Pulmonary artery endothelial cell (primary cell): ENCODE measurements at places on chromosomes 6 and 20. TPM values are rescaled to one million over a fixed set of nuclear protein-coding genes. Genes with fewer than 3 reads are reported as not detected.

The MUCL3 gene
- total RNA-seq: not detected in 2 replicates

The SLC26A8 gene
- total RNA-seq: under 0.01 TPM in 1 of 2 replicates, not detected in the other

The PKIB gene
- total RNA-seq: 0.13 TPM in 1 of 2 replicates, not detected in the other

The ZBTB12 gene
- total RNA-seq: 3.5 and 5.2 TPM in 2 replicates

The MAPK14 gene
- total RNA-seq: 59.4 and 69.6 TPM in 2 replicates

The OPN5 gene
- not detected in 2 replicates for total RNA-seq

The CYP21A2 gene
- total RNA-seq: not detected in 2 replicates

The TRIM15 gene
- total RNA-seq: not detected in 2 replicates

The HCK gene
- total RNA-seq: not detected in 2 replicates

The HTR1E gene
- total RNA-seq: not detected in 2 replicates

The TRAM2 gene
- 61.2 and 81.8 TPM in 2 replicates for total RNA-seq

- peak; percentile 45 for DNase-seq
These were observed 42.9 kb upstream of the MAP7 start for GRCh38 chr6:136592930-136593673.

- no peak for DNase-seq
These were observed 72.2 kb downstream of the SLC22A3 start for GRCh38 chr6:160420253-160420968.

DNA sequence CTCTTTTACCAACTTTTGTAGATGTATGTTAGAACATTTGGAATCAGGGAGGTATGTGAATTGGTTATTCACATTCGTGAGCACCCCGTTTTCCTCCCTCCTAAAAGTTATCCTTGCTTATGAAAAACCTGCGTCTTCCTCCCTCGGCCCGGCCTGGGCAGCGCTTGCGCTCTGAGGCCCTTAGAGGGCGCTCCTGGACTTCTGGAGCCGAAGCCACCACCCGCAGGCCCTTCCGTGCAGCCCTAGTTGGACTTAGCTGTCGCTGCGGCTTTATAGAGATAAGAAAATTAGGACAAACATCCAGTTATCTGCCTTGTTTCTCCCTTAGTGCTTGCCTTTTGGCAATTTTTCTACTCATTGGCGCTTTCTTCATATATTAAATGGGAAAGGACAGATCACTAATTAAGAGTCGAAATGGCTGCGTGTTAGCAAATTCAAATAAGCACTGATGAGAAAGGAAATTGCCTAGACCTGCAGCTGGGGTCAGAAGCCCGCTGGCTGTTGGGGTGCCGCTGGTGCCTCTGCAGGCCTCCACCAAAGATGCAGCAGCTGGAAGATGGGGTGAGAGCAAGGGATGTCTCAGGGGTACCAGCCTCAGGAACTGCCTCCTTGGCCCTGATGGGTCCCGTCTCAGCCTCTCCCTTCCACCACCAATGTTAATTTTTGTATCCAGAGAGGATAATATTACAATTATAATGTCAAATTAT is 5.2 kb downstream of the FNDC1 start:
- peak; percentile 15 for DNase-seq

GRCh38 chr6:150929416-150929815 is 63.9 kb downstream of the MTHFD1L start:
- no peak for DNase-seq

DNA sequence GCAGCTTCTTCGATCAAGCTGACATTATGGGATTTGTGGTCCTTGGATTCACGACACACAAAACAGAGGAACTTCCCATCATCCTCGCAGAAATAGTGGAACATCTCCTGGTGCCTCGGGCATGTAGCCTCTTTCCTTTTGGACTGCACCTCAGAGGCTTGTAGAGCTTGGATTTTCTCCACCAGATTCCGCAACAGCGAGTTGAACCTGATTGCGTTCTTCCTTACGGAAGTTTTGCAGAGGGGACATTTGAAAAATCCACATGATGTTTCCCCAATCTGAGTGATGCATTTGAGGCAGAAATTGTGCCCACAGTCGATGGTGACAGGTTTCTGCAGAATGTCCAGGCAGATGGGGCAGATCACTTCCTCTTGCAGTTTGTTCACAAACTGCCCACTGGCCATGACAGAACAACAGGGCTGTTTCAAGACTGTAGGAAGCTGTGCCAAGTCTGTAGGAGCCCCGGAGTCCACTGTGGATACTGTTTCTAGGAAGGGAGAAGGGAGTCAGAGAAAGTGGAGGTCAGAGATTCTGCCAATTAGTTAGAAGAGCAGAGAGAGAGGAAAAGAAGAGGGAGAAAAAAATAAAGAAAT is 392 bp downstream of the TRIM31 start:
- DNase-seq: no peak

- DNase-seq: peak; percentile 81
These were observed 6.3 kb downstream of the OSER1 start for GRCh38 chr20:44204156-44204831.

GRCh38 chr6:54655162-54655561 is 191.4 kb upstream of the FAM83B start:
- DNase-seq: no peak

DNA sequence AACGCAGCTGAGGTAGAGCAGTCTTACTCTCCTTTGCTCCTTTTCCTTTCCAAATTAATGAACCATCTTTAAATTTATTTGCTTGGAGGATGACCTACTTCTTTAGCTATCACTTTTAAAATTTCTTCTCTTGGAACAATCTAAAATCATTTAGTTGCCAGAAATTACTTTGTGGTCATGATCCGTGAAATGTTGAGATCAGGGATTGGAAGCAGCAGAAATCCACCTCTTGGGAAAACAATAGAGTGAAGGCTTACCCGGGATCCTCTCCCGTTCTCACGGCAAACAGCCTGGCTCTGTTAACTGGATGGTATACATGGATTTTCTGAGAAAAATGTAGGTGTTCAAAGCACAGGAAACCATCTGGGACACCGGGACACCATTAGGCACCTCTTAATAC is 7.7 kb downstream of the AKAP12 start:
- no peak for DNase-seq

GRCh38 chr6:64062960-64063683 is 427.5 kb downstream of the PHF3 start:
- no peak for DNase-seq

DNA sequence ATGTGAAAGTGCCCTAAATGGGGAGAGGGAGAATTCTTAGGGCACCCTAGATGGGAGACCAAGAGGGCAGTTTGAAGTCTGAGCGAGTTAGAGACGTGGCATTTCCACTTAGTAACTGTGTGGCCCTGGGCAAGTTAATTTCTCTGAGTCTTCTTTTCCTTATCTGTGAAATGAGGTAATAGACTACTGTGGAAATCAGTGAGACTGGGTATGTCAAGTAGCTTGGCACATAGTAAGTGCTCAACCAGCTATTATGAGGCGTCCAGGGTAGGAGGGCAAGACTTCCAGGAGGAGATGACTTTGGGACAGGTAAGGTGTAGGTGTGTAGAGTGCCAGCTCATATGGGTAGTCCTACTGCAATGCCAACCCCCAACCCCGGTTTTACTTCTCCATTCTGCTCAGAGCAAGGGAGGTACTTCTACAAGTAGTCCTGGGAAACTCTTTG is 770 bp downstream of the KIF3B start:
- DNase-seq: no peak

- no peak for DNase-seq
These were observed 27.4 kb downstream of the STX11 start for GRCh38 chr6:144177726-144178125.

GRCh38 chr6:14544666-14545065 is 427.1 kb downstream of the CD83 start:
- DNase-seq: no peak

GRCh38 chr6:108993876-108994275 is 100.8 kb downstream of the SESN1 start:
- no peak for DNase-seq

DNA sequence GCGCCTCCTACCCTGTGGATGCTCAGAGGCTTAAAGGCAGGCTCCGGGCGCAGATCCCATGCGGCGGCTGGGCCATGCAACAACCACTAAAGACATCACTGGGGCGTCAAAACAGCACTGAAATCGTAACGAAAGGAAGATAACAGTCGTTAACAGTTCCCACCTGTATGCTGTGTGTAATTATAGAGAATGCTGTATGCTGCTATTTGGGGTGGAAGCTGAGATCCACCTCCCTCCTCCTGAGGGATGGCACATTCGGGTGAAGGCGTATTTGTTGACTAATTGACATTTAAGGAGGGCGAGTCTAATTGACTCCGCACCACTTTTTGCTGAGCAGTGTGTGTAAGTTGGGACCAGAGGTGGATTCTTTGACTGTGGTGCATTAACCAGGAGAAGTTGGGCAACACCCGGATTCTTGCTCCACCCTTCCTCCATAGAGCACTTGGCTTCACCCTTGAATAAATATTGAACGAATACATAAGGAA is 687 bp downstream of the SLC35A1 start:
- no peak for DNase-seq

- DNase-seq: no peak
These were observed 546.0 kb downstream of the FRK start for GRCh38 chr6:115514656-115515055.

GRCh38 chr6:116381000-116381399 is 10.3 kb downstream of the DSE start:
- no peak for DNase-seq

- no peak for DNase-seq
These were observed 5.6 kb downstream of the PLCG1 start for GRCh38 chr20:41142919-41143318.

GRCh38 chr20:25044660-25045342 is 13.1 kb downstream of the ACSS1 start:
- no peak for DNase-seq

GRCh38 chr20:57953638-57954037 is 243.8 kb upstream of the PMEPA1 start:
- DNase-seq: no peak

DNA sequence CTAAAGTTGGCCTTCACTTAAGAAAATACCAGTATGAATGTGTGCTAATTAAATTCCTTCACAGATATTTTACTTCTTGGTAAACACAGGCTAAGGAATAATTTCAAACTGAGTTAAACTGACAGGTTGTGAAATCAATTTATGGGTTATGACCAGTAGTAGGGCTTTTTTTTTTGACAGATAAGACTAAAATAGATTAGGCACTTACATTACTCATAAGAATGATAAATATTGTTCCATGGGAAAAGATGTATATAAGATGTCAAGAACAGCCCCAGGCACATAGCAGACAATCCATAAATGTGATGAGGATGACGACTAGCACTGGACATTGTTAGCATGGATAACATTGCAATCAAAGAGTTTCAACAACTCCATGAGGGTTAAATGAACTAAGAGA is 22.9 kb downstream of the NT5E start:
- no peak for DNase-seq
